GM23338 (cell line): ENCODE measurements at places on chromosomes 12 and 14. TPM values are rescaled to one million over a fixed set of nuclear protein-coding genes. Genes with fewer than 3 reads are reported as not detected.

GRCh38 chr12:75712223-75712622 lies 200.8 kb upstream of the KRR1 start:
- no peak for DNase-seq

GRCh38 chr14:84482256-84483071 lies 1047.5 kb upstream of the FLRT2 start:
- no peak for DNase-seq

The ETNK1 gene
- total RNA-seq: 87.6 and 101 TPM in 2 replicates

The DAO gene
- total RNA-seq: not detected in 2 replicates

DNA sequence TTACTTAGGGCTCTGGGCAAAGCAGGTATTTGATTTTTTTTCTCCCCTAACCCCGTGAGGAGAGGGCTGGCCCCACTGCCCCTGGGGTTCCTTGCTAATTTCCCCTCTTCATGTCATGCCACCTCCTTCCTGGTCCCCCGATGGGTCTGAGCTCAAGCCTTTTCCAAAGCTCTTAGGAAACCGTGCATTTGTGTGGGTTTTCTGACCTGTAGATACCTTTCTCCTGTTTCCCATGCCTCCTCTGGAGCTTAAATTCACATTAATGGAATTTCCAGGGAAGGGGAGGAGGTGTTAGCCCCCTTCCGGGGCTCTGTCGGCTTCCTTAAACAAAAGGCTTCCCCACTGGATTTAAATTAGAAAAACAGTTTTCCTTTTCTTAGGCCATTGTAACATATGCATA lies 12.6 kb downstream of the SFSWAP start:
- peak; percentile 87 for DNase-seq

DNA sequence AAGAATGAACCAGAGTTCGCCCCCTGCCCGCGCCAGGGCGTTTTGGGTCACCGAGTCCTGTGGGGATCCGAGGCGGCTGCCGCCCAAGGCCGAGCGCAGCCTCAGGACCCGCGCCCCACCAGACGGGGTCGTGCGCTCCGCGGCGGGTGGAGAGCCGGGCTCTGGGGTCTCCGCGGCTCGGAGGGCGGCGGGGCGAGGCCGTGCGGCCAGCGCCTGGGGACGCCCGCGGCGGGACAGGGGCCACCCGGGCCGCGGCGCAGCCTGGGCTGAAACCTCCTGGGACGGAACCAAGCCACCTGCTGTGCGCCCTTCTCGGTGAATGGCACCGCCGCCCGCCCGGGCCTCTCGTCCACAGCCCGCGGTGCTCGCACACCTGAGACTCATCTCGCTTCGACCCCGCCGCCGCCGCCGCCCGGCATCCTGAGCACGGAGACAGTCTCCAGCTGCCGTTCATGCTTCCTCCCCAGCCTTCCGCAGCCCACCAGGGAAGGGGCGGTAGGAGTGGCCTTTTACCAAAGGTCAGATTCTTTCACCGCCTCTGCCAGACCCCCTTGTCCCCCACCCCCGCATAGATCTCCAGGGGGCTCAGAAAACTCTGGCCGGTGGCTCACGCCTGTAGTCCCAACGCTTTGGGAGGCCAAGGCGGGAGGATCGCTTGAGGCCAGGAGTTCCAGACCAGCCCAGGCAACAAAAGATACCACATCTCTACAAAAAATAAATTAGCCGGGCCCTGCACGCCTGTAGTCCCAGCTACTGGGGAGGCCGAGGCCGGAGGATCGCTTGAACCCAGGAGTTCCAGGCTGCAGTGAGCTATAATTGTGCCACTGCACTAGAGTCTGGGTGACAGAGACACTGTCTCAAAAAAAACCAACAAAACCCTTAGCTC lies 901 bp downstream of the B3GNT4 start:
- DNase-seq: peak; percentile 48

The DUSP16 gene
- total RNA-seq: 52.8 and 59.4 TPM in 2 replicates

GRCh38 chr12:64670019-64670418 lies 59.7 kb downstream of the RASSF3 start:
- DNase-seq: no peak

- no peak for DNase-seq
Observed at GRCh38 chr12:67446716-67447115, 177.6 kb downstream of the CAND1 start.

DNA sequence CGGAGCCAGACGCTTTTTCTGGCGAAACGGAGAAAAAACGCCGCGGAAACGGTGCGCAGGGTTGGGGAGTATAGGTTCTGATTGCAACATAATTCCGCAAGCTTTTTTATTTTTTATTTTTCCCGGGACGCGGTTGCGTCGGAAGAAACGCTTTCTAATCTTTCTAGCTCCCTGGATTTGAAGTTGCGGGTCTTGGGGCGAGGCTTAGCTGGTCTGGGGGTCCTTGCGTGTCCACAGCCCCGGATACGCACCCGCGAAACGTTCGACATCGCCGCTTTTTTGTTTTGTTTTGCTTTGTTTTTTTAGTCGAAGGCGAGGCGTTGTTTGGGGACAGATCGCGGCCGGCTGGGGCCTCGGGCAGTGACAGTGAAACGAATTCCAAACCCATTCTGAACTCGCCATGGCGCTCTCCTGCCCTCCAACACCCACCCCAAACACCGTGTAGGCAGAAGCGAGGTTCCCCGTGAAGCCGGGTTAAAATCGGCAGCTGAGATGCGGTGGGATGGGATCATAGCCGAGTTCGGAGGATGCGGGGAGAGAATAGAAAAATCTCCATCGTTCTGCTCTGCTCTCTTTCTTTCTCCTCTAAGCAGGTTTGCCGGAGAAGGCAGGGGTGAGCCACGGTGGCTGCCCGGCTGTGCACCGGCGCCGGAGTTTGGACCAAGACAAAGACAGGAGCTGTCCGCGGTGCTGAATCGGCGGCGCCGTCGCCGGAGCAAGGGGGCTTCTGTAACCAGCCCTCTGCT lies 8.1 kb upstream of the LHX5 start:
- peak; percentile 92 for DNase-seq

The ZC2HC1C gene
- 0.90 and 3.7 TPM in 2 replicates for total RNA-seq

The PPP4R4 gene
- 11.1 and 20.9 TPM in 2 replicates for total RNA-seq

The GPR162 gene
- 3.0 and 5.0 TPM in 2 replicates for total RNA-seq

DNA sequence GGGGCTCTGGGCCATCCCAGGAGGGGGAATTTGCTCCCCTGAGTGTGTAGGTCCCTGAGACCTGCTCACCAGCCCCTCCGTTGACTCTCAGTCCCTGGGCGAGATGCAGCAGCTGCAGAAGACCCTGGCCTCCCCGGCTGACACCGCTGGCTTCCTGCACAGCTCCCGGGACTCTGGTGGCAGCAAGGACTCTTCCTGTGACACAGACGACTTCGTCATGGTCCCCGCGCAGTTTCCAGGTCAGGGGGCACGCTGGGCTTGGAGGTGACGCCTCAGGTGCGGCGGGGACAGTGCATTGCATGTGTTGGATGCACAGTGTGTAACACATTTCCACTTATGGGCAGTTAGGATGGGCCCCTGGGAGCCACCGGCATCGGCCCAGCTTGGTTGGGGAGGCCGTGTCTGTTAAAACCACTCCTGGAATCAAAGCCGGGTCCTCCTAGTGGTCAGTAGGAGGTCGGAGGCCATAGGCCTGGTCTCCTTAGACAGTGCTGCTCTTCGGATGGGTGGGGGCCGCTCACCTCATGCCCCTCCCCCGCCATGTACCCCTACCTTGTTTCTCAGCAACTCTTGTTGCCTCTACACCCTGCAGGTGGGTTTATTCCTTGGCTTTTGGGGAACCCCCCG lies 17.1 kb upstream of the PUS1 start:
- no peak for DNase-seq

DNA sequence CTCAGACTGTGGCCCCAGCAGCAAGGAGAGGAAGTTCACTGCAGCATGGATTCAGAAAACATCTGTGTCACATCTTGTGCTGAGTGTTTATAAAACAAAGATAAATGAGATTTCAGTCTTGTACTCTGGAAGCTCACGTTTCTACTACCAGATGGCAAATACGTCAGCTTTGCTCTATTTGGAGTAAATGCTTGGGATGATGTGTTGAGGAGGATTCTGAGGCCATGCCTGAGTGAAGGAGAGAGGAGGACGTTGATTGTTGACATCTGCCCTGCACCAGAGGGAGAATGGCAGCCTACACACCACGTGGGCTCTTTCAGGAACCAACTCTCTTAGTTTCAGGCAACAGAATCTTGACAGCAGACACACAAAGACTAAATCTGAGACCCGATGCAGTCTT lies 188.9 kb downstream of the TMEM132C start:
- no peak for DNase-seq

DNA sequence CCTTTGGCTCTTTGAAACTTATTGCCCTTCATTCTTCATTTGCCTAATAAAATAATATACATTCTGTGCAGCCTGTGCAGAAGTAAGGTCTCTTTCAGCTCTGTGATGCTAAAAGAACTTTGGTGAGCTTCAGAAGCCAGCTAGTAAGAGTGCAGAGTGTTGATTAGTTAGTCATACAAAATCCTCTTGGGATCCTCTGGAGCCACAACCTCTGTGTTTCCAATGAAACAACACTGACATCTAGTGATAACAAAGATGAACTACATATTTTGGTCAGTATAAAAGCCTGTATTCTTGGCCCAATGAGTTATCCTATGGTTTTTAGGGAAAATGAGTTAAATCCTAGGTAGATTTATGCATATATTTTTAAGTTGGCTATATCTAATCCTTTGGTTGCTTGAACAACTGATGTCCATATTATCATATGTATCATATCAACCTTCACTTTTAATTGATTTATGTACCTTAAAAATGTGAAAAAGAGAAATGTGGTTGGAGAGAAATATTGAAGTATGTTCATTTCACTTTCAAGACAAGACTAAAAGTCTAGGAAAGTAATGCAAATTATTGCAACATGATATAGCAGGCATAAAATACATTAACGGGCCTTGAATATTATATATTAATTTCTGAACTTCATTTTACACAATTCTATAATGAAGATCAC lies 158.4 kb downstream of the KLHL28 start:
- peak; percentile 76 for DNase-seq

GRCh38 chr12:57049119-57049446 lies 846 bp downstream of the MYO1A start:
- DNase-seq: no peak

- DNase-seq: no peak
Observed at GRCh38 chr12:12577786-12578185, 15.1 kb upstream of the DUSP16 start.

DNA sequence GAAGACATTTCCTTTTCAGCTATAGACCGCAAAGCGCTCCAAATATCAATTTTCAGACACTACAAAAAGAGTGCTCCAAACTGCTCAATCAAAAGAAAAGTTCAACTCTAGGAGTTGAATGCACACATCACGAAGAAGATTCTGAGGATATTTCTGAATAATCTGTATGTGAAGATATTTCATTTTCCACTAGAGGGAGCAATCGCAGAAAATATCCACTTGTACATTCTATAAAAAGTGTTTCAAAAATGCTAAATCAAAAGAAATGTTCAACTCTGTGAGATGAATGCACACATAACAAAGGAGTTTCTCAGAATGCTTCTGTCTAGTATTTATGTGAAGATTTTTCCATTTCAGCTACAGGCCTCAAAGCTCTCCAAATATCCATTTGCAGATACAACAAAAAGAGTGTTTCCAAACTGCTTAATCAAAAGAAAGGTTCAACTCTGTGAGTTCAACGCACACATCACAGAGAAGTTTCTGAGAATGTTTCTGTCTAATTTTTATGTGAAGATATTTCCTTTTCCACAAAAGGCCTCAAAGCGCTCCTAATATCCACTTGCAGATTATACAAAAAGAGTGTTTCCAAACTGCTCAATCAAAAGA lies 643.8 kb upstream of the ALG10B start:
- peak; percentile 0 for DNase-seq

The HOXC13 gene
- 0.10 TPM in 1 of 2 replicates, not detected in the other for total RNA-seq

- DNase-seq: peak; percentile 67
Observed at GRCh38 chr14:69013943-69014782, 35.1 kb upstream of the ACTN1 start.

DNA sequence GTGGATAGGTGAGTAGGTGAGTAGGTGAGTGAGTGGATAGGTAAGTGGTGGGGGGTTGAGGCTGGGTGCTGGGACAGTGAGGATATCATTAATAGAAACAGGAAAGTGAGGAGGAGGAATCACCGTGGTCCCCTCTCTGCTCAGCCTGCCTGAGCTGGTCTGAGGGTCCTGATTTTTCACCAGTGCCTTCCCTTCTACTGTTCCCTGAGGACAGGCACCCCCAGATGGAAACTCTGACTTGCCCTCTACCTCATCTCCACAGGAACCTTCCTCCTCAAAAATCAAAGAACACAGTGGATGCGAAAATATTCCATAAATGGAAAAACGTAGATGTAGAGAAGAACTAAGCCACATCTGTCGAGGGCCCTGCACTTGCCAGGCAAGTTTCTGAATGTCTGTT lies 1.9 kb downstream of the GPR68 start:
- DNase-seq: no peak

The SRRM4 gene
- 0.63 and 0.93 TPM in 2 replicates for total RNA-seq

GRCh38 chr14:99736603-99737371 lies 52.7 kb downstream of the CYP46A1 start:
- no peak for DNase-seq

The RNASE1 gene
- total RNA-seq: 0.56 TPM in 1 of 2 replicates, not detected in the other

The PTPRO gene
- total RNA-seq: 1.5 and 5.4 TPM in 2 replicates

The KRT2 gene
- not detected in 2 replicates for total RNA-seq

DNA sequence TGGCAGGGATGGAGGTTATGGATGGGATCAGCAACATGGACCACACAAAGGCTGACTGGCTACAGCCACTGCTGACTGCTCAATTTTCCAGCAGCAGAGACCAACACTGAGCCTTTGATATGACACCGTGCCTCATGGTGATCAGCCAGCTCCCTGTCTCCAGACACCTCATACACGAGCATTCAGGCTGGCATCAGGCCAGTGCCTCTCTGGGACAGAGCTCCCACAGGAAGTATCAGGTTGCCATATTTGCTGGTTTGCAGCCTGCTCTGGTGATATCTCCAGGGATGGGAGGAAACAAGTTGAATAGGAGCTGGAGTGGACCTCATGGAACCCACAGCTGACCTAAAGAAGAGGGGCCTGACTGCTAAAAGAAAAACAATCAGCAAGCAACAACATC lies 471.2 kb upstream of the ATXN7L3B start:
- no peak for DNase-seq

The FZD10 gene
- total RNA-seq: 0.35 and 0.45 TPM in 2 replicates

The KRT85 gene
- total RNA-seq: not detected in 2 replicates

DNA sequence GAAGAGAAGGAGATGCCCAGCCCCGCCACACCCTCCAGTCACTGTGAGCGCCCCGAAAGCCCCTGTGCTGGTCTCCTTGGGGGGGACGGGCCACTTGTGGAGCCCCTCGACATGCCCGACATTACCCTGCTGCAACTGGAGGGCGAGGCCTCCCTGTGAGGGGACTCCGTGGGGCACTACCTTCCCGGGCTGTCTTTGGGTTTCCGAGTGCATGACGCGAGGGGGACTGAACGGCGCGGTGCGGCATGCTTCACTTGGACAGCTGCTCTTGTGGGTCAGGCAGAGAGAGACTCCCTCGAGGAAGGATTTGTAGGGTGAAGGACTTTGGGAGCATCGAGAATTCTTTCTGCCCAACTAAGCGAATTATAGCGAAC lies 1.1 kb downstream of the CCDC184 start:
- peak; percentile 34 for DNase-seq

The RD3L gene
- total RNA-seq: not detected in 2 replicates

The IAPP gene
- not detected in 2 replicates for total RNA-seq

- no peak for DNase-seq
Observed at GRCh38 chr12:640773-641172, 22.5 kb downstream of the NINJ2 start.

- DNase-seq: peak; percentile 80
Observed at GRCh38 chr12:116759783-116760621, 21.9 kb downstream of the RNFT2 start.

GRCh38 chr14:80233470-80234089 lies 22.3 kb upstream of the DIO2 start:
- no peak for DNase-seq

- DNase-seq: peak; percentile 95
Observed at GRCh38 chr14:23120541-23121251, 1.6 kb upstream of the CEBPE start.
